Chondrocyte (in vitro differentiated cells): ENCODE measurements at places on chromosomes 11 and 22.

GRCh38 chr11:112877581-112877980 lies 83.6 kb upstream of the NCAM1 start:
- no peak for DNase-seq

- no peak for DNase-seq
Measured at GRCh38 chr11:104844451-104844850, 53.8 kb downstream of the CASP12 start.

- DNase-seq: no peak
Measured at GRCh38 chr22:40602231-40602630, 34.3 kb downstream of the MRTFA start.

DNA sequence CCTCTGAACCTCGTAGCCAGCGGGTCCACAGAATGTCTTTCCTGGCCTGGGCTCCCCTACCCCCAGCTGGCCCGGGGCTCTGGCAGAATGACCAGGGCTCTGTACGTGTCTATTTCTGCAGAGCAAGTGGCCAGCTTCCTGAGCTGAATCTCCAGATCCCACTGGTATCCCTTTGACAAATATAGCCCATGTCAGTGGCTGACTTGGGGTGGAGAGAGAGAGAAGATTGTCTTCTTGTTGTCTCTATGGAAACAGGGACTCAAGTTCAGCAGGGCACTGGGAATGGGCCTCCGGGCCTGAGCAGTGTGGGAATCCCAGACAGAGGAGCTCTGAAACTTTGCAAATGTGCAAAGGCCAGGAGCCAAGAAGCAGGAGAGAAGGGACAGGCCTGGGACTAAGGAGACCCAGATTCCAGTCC lies 33.9 kb downstream of the ANO1 start:
- DNase-seq: no peak

DNA sequence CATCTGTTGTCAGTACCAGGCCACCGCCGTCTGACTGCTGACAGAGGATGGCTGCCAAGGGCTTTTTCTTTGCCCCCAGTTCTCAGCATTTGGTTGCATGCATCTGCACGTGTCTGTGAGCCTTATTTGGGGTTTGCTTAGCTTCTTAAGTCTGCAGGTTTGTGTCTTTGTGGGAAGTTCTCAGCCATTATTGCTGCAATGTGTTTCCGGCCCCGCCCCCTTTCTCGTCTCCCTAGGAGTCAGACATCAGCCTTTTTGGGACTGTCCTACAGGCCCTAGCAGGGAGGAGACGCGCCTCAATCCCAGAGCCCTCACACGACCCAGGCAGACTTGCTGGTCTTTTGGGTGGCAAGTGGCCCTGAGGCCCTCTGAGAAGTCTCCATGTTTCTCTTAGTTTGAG lies 8.0 kb downstream of the MOB2 start:
- peak; percentile 66 for DNase-seq

- no peak for DNase-seq
Measured at GRCh38 chr11:47378836-47379170, 456 bp upstream of the SPI1 start.

- DNase-seq: no peak
Measured at GRCh38 chr11:15675683-15676082, 561.0 kb downstream of the INSC start.

GRCh38 chr22:49977578-49977977 lies 17.0 kb downstream of the PIM3 start:
- peak; percentile 14 for DNase-seq

DNA sequence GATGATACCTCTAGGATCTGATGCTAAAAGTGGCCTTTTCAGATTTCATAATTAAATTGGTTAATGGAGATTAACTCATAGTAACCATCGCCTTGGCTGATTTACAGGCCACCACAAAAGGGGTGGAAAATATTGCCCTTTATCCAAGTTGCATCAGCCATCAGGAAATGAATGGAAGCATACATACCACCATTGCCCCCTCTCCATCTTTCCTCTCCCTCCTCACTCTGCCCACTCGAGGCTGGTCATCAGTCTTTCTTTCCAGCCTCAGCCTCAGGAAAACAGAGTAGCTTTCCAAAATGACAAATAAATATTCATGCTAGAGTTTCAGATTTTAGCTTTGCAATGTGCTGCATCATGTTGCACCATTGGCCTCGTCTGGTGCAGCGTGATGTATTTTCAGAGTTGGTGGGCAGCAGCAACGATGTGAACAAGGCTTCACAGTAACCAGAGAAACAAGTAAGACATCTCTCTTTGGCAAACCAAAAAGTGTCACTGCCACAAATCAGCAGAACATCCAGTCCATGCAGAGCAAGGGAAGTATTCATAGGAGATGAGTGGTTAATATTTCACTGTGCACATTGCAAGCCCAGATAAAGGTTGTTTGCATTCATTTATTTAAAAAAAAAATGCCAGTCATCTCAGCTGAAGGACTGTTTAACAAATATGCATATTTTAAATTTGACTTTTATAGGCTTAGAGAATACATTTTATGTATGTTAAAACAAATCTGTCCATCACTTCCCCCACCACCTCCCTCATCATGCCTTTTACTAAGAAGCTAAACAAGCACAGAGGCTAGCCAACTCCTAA lies 136.7 kb upstream of the FAT3 start:
- DNase-seq: no peak

DNA sequence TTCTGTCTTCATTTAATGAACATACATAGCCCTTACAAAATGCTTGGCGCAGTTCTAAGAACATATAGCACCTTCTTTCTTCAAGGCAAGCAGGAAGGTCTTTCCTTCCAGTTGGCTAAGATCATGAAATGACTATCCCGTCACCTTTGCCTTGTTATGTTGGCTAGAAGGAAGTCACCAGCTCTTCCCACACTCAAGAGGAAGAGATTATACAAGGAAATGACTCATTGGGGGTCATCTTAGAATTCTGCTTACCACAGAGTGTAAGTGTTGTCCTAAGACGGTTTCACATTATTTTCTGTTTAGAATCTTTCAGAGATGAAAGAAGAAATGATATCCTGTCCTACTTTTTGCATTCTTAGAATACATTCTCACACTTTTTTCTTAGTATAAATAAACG lies 808.0 kb upstream of the LUZP2 start:
- no peak for DNase-seq

DNA sequence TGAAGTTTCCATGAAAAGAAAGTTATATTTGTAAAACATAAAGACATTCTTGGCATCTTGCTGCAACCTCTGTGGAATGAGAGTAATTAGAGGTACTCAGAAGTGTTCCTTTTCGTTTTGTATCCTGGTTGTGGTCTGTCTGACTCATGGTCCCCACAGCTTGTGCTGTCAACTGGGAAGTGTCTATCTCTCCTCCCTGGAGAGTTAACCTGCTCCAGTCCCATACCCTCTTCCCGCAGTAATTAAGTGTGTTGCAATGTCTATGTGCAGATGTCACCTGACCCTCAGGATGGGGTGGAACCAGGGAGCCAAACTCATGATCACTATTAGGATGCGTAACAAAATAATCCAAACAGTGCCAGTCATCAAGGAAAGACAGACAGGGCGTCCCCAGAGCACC lies 23.0 kb upstream of the ZDHHC13 start:
- no peak for DNase-seq

DNA sequence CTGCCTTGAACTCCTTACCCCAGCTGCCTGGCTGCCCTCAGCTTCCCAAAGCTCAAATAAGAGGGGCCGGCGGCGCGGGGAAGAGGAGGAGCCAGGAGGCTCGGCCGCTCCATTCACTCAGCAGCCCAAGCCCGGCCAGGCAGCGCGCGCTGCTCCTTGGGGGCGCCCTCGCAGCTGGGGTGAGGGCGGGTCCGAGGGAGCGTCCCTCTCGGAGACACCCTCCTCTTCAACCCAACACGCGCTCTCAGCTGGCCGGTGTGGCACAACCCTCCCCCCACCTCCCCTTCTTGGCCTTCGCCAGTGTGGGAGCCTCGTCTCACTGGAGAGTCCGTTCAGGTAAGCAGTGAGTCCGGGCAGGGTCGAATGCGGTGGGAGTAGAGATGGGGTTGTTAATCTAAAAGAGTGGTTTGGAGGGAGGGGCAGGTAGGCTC lies at the start of gene WT1:
WT1 (minus strand) TSS at position 29 of the 431 bp plus-strand sequence.
- no peak for DNase-seq

DNA sequence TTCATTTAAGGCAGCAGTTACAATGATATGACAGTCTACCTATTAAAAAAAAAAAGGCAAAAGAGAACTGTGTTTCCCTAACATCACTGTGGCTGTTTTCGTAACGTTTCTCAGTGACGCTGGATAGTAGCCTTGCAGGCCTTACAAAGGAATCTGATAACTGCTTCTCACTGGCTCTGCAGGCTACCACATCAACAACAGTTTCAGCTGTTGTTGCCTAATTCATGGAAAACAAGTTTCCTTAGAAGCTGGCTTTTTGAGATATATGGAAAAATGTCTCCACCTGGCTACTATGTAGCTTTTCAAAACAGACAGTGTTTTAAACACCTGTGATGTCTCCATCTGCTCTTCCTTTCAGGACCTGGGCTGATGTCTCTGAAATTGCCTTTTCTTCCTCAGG lies 3.8 kb downstream of the OR51V1 start:
- no peak for DNase-seq

GRCh38 chr22:17137861-17138425 lies 16.8 kb upstream of the TMEM121B start:
- DNase-seq: peak; percentile 42

DNA sequence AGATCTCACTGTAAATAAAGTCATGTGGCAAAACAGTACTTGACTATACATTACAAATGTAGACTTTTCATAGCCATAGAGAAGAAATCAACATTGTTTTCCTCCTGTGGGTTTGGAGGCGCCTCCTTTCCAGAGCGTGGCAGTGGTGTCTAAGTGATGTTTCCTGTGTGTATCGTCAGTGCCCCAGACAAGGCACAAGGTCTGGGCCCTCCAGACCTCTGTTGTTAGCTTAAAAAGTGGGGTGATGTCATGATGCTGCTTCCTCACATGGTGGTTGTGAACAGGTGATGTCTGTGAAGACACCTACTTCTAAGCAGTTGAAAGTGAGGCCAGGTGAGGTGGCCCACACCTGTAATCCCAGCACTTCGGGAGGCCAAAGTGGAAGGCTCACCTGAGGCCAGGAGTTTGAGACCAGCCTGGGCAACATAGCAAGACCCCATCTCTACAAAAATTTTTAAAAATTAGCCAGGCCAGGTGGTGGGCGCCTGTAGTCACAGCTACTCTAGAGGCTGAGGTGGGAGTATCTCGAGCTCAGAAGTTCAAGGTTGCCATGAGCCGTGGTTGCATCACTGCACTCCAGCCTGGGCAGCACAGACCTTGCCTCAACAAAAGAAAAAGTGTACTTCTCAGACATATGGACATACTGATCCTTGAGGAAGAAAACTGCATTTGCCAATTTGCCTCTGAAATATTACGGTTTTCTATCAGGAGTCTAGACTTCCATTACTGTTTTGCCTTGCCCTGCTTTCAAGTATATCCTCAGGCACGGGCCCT lies 15.7 kb downstream of the NUP50 start:
- DNase-seq: no peak

- DNase-seq: no peak
Measured at GRCh38 chr11:68684385-68685356, at the start of gene GAL. Gene GAL, plus strand, starts transcription at chr11:68684544. Its CDS starts 380 bp downstream, at chr11:68684924.

GRCh38 chr11:75700940-75701339 lies 16.7 kb upstream of the MOGAT2 start:
- DNase-seq: no peak

- no peak for DNase-seq
Measured at GRCh38 chr11:128234143-128234542, 353.2 kb downstream of the ETS1 start.

GRCh38 chr11:83662494-83662893 lies 376.3 kb upstream of the CCDC90B start:
- no peak for DNase-seq

DNA sequence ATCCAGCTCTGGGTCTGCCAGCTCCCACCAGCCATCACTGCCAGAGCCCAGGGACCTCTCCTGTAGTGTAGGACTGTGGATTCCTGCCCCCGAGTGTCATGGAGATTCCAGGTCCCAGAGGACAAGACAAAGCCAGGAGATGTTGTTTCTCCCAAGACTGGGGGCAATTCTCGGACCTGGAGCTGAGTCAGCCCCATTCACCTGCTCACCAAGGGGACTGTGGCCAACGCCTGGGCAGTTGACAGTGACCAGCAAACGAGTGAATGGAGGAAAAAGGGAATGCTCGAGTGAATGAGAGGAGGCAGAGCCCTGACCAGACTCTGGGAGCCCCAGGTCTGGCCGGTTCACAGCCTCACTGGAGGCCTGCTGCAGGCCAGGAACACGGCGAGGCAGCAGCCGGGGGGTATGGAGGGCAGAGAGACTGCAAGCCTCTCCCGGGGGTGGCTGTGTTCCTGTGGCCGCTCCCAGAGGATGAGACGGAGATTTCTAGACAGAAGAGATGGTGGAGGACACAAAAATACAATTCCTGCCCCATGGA lies 61.3 kb upstream of the PRR5 start:
- peak; percentile 59 for DNase-seq
